ENCODE measurements at places on chromosomes 5 and 9.

GRCh38 chr5:34881246-34881645 is 34.1 kb downstream of the RAD1 start:
- DNase-seq = no peak

GRCh38 chr9:123548741-123549545 is 192.9 kb downstream of the CRB2 start:
- DNase-seq = no peak

DNA sequence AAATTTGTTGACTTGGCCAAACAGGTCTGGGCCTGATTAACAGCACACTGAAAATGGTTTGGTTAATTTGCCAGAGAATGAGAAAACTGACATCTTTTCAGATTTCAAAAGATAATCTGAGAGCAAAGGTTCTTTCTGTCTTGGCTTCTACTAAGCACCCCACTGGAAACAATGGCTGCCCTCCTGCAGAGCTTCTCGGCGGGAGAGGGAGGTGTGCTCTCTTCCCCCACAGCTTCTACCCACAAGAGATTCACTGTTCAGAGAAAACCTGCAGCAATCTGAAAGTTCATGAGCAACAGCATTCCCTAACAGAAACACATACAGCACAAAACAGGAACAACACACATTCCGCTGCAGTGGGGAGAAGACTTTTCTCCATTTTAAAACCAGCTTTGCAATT is 3.0 kb downstream of the DNAH5 start:
- DNase-seq = no peak

- no peak for DNase-seq
Measured at GRCh38 chr9:13735181-13735580, 455.7 kb upstream of the MPDZ start.

DNA sequence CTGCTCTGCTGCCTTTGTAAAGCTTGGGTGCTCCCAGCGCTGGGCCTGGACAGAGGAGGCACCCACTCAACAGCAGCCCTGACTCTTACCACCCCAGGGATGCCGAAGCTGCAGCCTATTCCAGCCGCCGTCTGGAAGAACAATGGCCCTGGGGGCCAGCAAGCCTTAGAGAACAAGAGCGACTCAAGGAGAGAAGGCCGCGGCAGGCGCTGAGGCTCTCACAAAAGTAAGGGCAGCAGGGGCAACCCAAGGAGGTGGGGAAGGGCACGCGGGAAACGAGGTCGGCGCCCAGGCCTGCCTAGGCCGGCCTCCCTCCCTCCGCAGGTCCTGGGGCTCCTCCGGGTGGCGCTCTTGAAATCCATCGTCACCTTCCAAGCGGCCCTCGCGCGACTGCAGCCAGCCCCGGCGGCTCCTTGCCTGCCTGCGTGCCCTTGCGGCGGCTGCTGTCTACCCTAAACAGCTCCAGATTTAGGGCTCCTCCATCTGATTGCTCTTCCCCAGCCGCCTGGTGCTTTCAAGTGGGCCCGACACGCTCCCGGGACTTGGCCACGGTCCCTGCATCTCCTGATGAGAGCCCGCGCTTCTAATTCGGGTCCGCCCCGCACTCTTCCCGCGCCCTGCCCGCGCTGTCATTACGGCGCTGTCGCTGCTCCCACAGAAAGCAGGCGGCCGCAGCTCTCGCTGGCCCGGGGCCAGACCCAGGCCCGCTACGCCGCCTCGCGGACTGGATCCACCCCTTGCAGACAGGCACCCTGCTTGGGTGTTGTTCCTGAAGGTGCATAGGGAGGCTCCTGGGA is 213.3 kb downstream of the SEMA6A start:
- DNase-seq = no peak

- DNase-seq = no peak
Measured at GRCh38 chr5:75640395-75640794, 29.1 kb downstream of the ANKDD1B start.

GRCh38 chr9:113343732-113344231 is 3.7 kb upstream of the WDR31 start:
- DNase-seq = no peak

GRCh38 chr5:97124335-97124734 is 18.1 kb downstream of the LIX1 start:
- DNase-seq = no peak

All from GOT3 (cell line).